ENCODE measurements at places on chromosomes 7 and 10. TPM values are rescaled to one million over a fixed set of nuclear protein-coding genes. Genes with fewer than 3 reads are reported as not detected.

The DNAJC12 gene
- total RNA-seq, result 3.8 TPM

The GPRIN2 gene
- total RNA-seq, result not detected

The CRYGN gene
- total RNA-seq, result 2.9 TPM

The SPACDR gene
- total RNA-seq, result not detected

The CHCHD3 gene
- 43.5 TPM for total RNA-seq

The PRF1 gene
- 8.7 TPM for total RNA-seq

The KLF14 gene
- not detected for total RNA-seq

The LBX1 gene
- total RNA-seq, result not detected

The DENND10 gene
- 47.6 TPM for total RNA-seq

The TET1 gene
- 3.5 TPM for total RNA-seq

GRCh38 chr7:30899630-30900029 is 12.0 kb upstream of the AQP1 start:
- no peak for DNase-seq

GRCh38 chr7:158431941-158432347 is 155.7 kb downstream of the PTPRN2 start:
- DNase-seq, result peak; percentile 72

GRCh38 chr10:108303149-108303548 is 1138.6 kb upstream of the SORCS1 start:
- DNase-seq, result no peak

DNA sequence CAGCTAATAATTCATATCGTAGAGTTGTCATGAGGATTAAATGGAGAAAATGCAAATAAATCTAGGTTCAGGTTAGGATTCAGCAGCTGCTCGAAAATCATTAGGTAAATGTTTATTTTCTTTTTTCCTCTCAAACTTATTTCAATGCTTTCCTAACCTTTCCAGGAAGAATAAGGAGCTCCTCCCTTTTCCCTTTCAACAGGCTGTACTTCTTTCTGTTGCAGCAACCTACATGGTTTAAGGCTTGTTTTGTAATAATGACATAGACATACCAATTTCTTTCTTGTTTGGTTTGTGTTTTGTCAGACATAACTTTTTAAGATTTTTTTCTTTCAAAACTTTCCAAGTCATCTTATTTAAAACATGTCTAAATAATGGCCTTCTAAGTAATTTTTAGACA is 18.2 kb downstream of the GPR141 start:
- DNase-seq, result no peak

DNA sequence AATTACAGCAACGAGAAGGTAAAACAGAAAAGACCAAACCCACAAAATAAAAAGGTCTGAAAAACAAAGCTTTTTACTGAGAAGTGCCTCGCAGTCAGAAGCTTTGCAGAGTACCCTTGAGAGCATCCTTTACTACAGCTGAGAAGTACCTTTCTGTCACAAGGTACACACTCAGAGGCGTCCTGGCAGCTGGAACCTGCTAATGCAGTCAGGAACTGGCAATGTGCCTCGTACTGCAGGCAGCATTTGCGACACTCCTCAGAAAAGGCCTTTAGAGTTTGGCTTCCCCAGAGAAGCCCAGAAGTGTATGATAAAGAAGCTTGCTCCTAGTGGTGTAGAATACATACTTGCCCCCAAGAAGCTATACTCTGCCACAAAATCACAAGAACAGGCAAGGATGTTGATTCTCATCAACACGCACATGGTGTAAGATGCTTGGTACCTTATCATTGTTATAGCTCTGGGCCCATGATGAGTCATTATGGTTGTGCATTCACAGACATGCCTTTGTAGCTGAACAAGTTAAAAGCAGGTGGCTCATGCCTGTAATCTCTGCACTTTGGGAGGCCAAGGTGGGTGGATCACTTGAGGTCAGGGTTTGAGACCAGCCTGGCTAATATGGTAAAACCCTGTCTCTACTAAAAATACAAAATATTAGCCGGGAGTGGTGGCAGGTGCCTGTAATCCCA is 2.0 kb upstream of the GTPBP4 start:
- DNase-seq, result no peak

- no peak for DNase-seq
Observed at GRCh38 chr10:116403740-116404250, 23.9 kb upstream of the PNLIPRP3 start.

GRCh38 chr10:51857305-51857704 is 157.9 kb upstream of the CSTF2T start:
- DNase-seq, result no peak

GRCh38 chr7:36814311-36814710 is 90.0 kb upstream of the AOAH start:
- DNase-seq, result no peak

GRCh38 chr10:10975647-10976046 is 42.0 kb upstream of the CELF2 start:
- DNase-seq, result no peak

DNA sequence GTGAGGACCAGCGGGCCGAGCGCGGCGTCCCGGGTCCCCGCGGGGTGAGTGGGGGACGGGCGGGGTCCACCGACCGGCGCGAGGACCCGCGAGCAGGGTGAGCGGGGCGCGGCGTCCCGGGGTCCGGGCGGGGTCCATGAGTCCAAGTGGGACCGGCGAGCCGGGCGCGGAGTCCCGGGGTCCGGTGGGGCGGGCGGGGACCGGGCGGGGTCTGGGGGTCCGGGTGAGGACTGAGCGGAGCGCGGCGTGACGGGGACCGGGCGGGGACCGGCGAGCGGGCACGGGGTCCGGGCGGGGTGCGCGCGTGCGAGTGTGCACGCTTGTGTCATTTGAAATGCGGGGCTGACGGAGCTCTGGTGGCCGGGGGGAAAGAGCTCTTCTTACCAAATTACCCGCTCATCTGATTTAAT is 765 bp downstream of the CELF2 start:
- DNase-seq, result no peak

DNA sequence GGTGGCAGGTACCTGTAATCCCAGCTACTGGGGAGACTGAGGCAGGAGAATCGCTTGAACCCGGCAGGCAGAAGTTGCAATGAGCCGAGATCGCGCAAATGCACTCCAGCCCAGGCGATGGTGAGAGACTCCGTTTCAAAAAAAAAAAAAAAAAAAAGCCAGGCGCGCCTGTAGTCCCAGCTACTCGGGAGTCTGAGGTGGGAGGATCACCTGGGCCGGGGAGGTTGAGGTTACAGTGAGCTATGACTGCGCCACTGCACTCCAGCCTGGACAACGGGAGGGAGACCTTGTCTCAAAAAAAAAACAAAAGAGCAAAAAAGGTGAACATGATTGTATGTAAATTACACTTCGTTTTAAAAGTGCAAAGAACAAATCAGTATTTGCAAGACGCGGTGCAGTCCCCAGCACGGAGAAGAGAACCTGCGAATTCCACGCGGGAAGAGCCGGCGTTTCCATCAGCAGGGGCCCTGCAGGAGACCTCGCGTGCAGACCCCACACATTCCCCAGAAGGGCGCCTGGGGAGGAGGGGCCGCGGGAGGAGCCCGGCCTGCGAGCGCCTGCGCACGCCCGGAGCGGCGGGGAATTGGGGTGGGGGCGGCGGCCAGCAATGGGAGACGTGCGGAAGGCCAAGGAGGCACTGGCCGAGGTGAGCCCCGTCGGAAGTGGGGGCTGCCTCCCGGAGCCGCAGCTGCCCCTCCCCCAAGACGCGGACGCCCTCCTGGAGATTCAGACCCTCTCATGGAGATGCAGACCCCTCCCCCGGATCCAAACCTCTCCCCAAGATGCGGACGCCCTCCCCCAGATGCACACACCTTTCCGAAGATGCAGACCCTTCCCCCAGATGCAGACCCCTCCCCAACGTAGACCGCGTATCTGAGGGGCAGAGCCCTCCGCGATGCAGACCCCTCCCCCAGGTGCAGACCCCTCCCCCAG is 16.7 kb upstream of the SUN1 start:
- DNase-seq, result peak; percentile 53

DNA sequence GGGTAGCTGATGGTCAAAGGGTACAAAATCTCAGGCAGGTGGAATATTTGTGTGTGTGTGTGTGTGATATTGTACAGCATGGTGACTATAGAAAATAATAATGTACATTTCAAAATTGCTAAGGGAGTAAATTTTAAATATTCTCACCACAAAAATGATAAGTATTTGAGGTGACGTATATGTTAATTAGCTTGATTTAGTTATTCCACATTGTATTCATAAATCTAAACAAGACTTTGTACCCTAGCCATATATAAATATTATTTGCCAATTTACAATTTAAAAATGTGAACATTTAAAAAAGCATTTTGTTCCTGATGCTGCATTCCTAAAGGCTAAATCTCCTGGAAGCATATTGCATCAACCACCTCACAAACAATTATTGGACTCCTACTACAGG is 47.0 kb downstream of the PFKFB3 start:
- DNase-seq, result no peak

- DNase-seq, result no peak
Observed at GRCh38 chr7:102451371-102452054, 13.2 kb downstream of the ALKBH4 start.

GRCh38 chr10:54905578-54906192 is 104.7 kb upstream of the PCDH15 start:
- no peak for DNase-seq

DNA sequence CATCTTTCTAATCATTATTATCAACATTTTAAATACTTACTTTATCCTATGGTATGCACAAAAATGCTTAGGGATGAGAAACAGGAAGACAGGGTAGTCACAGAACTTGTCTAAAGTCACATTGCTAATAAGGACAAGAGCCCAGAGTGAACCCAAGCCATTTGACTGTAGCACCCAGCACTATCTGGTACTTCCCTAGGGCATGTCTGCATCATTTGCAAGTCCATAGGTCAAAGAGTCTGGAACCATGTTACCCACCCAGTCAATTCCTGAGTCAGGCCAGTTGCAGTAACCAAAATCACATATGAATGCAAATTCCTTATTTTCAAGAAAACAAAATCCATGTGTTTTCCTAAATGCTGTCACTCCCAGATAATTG is 19.1 kb downstream of the ASAH2 start:
- no peak for DNase-seq

DNA sequence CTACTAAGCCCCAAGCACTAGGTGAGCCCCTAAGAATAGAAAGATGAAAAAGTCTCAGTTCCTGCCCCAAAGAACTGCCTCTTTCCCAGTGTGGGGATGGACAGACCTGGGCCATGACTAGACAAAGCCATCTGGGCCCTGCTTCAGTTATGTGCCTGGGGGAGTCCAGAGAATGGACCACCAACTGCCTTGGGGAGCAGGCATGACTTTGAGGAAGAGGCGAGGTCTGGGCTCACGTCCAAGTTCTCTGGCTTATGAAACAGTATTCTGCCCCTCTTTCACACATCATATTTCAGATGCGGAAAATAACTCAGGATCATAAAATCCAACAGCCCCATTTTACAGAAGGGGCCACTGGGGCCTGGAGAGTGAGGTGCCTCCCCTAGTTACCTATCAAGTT is 80.3 kb downstream of the PLXNA4 start:
- DNase-seq, result no peak

Measured in uterus (tissue), 4 donors.